Activated T-cell treated with anti-CD3 and anti-CD28 coated beads, Interleukin-2, amount 50 U/mL, for 1 hour (primary cell): ENCODE measurements at places on chromosomes 12 and 14.

DNA sequence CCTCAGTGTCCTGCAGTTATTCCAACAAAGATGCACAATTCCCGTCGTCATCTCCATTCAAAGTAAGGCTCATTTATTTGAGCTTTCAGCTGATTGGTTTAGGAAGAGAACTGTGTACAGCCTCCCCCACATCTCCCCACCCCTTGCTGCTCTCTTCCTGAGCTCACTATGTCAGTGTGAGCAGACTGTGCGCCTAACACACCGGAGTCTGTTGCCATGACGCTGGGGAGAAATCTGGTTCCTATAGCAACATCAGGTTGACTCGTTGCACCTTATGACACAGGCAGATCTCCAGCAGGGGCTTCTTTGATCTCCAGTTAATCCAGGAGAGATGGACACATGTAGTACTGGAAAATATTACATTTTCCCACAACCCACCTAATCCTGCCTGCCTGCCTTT, 319.4 kb downstream of the CACNA1C start:
- no peak for DNase-seq

- DNase-seq, result no peak
Measured at GRCh38 chr12:109479761-109480160, 2.3 kb downstream of the UBE3B start.

- no peak for DNase-seq
Measured at GRCh38 chr12:54585243-54585642, 3.2 kb downstream of the PPP1R1A start.

- DNase-seq, result no peak
Measured at GRCh38 chr12:68375756-68376695, 43.9 kb upstream of the MDM1 start.

DNA sequence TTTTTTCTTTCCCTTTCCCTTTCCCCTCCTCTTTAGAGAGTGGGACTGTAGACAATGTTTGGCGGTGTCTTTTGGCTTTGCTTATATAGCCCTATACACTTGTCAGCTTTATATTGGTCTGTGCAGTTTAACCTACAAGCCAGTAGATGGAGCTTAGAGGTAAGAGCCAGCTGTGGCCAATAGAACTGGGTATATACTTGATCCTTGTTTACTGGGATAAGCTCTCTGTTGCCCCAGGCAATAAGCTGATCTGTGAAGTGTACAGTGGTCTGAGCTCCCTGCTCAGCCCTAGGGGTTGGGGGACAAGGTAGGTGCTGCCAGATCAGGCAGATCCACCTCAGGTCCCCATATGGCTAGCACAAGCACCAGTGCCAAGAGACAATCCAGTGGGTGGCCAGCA, 434.1 kb downstream of the NOVA1 start:
- DNase-seq, result no peak

DNA sequence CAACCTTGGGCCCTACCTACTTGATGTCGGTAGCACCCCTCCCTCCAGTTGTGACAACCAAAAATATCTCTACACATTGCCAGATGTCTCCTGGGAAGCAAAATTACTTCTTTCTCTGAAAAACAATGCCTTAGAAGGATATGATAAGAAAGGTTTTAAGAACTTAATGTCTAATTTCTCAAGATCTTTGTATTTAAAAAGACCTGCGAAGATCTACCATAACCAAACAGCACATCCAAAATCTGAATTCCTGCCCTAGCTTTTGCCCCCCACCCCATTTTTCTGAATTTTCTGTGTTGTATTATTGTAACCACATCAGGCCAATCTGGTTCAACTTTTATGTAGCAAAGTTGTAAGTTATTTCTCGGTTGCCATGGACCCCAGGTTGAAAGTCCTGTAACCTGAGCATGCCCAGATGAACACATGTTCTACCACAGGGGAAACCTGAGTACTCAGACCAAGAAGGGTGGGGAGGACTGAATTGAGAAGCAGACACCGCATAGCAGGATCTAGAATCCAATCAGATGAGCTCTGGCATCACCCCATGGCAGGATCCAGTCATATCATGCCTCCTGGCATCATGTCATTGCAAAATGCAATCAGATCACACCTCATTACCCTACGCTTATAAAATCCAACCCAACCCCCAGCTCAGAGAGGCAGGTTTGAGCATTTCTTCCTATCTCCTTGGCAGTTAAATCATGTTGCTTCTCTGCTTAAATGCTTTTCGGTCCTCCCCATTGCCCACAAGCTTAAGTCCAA, 8.7 kb downstream of the TMEM253 start:
- no peak for DNase-seq

GRCh38 chr14:98685725-98686124, 586.3 kb downstream of the BCL11B start:
- DNase-seq, result no peak

DNA sequence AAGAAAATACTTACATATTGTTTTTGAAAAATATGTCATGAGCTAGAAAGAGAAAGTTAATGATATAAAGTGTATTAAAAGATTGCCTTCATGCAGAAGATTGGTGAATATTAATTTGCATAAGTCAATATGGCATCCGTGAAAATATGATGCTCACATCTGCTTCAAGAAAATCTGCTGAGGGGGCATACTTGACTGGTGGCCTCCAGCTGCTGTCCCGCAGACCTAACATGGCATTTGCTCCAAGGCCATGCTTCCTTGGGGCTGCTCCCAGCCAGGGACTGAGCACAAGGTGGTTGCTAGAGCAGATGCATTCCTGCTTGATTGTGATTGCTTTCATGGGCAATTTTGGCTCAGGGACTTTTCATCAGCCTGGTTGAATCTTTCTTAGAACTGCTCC, 133.8 kb downstream of the TTC6 start:
- no peak for DNase-seq

DNA sequence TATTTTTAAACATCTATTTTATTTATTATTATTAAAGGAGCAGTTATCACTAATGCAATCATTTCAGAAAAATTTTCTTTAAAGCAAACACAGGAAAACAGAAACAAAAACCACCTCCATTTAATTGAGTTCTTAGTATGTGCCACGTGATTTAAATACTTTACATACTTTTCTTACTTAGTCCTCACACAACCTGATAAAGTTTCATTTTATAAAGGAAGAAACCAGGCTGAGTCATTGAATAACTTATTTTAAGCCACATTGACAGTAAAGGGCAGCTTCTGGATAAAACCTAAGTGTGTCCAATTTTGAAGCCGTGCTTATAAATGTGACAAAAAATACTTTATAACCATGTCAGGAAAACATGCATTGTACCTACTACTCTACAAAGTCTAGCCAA, 57.1 kb upstream of the PCED1B start:
- no peak for DNase-seq

DNA sequence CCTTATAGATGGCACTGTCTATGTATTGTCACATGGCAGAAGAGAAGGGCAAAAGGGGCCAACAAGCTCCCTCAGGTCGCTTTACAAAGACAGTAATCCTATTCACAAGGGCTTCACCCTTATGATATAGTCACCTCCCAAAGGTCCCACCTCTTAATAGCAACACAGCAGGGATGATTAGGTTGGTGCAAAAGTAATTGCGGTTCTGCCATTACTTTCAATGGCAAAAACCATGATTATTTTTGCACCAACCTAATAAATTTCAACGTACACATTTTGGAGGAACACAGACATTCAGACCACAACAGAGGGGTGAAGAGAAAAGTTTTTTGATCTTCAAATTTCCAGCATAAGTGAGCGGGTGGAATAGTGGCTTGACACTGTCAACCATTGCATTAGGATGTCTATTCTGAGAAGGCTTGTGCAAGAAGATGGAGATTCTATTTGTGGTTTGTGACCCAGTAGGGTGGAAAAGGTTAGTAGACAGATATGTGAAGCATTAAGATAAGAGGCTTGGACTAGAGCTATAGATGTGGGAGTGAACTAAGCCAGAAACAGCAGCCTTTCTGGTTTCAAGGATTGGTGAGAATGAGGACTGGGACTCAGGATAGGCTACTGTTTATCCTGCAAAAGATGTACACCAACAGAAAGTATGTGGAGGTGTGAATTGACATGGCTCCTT, 75.5 kb upstream of the CPSF6 start:
- DNase-seq, result no peak

DNA sequence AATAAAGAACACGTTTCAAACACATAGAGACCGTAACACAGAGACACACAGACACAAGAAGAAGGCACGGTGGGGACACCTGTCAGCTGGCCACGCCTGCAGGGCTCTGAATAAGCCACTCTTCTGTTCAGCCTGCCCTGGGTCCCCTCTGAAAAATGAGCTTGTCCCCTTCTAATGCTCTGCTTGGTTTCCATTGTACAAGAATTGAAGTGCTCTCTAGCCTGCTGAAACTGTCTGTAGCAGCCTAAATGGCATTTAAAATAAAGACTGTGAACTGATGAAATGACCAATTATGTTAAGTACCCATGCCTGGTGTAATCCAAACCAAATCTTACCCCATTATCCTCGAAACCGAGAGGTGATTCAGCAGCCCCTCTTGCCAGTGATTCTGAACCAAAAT, 139.8 kb downstream of the FOXN3 start:
- no peak for DNase-seq

GRCh38 chr14:76917158-76917596, 91.0 kb downstream of the LRRC74A start:
- no peak for DNase-seq

DNA sequence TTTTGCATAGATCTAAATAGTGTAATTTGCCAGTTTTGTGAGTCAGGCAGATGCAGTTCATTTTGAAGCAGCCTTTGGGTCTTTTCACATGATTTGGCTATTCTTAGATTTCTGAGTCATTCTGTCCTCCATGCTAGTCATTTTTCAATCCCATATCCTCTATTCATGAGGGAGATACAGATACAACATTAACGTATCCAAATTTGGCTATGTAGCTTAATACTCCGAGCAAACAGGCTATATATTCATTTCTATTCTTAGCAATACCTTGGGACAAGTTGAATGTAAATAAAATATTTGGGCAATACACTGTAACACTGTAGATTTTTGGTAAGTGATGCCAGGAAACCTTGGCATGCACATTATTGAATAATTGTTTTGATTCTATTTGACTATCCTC, 270.7 kb upstream of the PDE3A start:
- DNase-seq, result no peak

- DNase-seq, result no peak
Measured at GRCh38 chr12:121277374-121277759, 19.1 kb downstream of the CAMKK2 start.

- no peak for DNase-seq
Measured at GRCh38 chr12:2646341-2646740, 148.4 kb upstream of the FKBP4 start.

GRCh38 chr12:57456145-57456700, 1.1 kb downstream of the INHBE start:
- peak; percentile 53 for DNase-seq

GRCh38 chr14:95500201-95500681, 16.2 kb downstream of the SYNE3 start:
- no peak for DNase-seq

DNA sequence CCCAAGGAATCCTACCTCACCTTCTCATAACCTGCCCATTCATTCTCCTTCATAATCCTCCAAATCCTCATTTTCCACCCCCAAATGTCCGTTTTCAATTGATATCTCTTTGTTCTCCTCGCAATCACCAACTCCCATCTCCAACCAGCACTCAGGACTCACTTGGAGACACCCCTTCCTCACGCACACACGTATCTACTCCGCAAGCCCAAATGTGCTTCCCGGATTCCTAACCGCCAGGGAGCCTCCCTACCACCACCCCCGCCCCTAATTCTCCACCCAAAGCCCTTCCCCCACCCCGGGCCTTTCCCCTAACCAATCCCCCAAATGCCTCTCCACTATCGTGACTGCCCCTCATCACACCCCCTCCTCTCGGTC, 304 bp downstream of the KCTD10 start:
- DNase-seq, result no peak

GRCh38 chr12:47868552-47869031, 36.2 kb downstream of the VDR start:
- DNase-seq, result no peak

- no peak for DNase-seq
Measured at GRCh38 chr12:67362526-67362925, 93.4 kb downstream of the CAND1 start.

GRCh38 chr12:46946137-46946536, 120.3 kb upstream of the SLC38A4 start:
- DNase-seq, result no peak

DNA sequence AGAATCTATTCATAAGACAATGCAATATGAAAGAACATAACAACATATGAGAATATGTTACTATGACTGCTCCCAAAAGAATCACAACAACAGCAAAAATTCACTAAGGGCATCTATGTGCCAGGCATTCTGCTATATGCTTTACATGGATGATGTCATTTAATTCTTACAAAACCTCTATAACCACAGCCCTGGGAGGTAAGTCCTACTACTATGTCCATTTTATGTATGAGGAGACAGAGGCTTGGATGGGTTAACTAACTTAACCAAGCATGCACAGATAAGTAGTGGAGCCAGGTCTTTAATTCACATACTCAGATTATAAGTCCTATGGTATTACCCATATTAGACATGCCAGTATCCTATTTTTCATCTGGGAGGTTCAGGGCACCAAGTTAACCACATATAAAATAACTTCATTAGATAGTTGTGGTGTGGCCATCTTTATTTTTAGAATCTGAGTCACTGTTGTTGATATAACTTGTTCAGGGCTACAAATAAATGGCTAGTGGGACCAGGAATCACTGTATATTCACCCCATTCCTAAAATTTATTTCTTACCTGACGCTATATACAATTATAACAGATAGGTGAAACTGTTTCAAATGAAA, 33.2 kb upstream of the RAD51AP1 start:
- DNase-seq, result no peak

DNA sequence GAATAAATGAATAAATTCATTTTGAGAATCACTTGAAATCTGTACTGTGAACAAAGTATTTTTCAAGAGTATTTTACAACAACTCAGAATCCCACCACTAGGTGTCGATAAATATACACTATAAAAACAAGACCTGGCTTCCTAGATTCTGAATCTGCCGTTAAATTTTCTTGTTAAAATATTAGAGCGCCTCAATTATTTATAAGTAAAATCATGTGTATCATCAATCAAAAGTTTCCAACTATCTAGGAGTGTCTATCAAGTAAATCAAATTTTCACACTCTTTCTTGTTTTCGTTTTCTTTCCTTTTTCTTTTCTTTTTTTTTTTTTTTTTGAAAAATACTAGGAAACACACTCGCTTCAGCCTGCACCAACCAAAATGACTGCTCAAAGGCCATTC, 179.2 kb upstream of the DCN start:
- no peak for DNase-seq

DNA sequence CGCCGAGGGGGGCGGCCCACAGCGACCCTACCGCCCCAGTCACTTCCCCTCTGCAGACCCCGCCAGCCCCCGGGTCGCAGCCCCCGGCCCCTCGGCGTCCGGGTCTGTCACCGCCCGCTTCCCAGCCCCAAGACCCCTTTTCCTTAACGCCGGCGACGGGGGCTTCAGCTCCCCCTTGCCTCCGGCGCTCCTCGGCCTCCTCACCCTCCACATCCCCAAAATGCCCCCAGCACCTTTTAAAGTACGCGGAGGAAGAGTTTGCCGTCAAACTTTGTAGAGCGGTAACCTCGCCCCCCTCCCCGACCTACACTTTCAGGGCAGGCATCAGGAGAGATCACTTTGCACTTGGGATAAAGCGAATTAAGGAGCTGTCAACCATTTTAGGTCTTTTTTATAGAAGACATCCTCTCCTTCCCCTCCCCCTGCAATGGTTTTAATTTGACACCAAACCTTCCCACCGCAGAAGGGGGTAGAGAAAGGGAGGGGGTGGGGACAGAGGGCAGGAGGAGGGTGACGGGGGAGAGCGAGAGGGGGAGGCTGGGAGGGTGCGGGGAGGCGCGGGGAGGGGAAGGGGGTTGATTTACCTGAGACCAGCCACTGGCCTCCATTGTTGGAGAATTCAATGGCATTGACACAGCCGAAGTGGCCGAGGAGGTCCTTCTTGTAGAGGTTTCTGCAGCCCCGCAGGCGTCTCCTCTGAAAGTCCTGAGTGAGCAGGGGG, 578 bp downstream of the DCAF5 start:
- peak; percentile 47 for DNase-seq
